Tibial nerve (tissue), 4 donors: ENCODE measurements at places on chromosomes 12 and 14.

DNA sequence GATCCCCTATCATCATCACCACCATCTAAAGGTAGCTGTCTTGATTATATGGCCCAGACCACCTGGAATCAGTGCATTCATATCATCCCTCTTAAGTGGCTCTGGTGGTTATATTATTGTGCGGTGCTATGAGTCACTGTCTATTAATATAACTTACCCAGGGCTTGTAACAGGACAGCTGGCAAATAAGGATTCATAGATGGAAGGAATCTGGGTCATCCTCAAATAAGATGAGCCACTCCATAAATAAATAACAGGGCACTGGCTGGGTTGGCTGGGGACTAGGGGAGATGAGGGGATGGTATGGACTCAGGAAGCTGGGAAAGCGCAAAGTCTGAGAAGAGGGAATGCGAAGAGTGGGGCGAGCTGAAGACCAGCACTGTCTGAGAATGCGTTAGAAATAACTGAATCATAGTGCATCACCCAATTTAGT is 216.1 kb downstream of the NUAK1 start:
- no peak for DNase-seq

- no peak for DNase-seq
Observed at GRCh38 chr14:75198291-75198933, 22.0 kb upstream of the TMED10 start.

DNA sequence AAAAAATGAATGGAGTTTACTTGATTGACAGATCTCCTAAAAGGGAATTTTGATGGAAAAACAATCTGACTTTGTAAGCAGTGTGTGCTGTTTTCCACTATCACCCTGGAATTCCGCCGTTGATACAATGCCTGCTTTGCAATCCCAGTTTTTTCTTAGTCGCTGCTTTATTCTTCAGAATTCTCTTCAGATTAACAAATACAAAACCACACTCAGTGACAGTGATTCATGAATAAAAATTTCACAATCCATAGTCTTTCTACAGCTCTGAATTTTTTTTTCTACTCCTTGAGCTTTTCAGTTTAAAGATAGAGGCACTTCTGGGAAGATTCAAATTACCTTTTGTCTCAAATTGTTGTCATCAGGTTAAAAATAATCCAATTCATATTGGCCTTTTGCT is 44.6 kb upstream of the KITLG start:
- no peak for DNase-seq

- DNase-seq = no peak
Observed at GRCh38 chr12:109900752-109901580, 892 bp downstream of the TCHP start.

DNA sequence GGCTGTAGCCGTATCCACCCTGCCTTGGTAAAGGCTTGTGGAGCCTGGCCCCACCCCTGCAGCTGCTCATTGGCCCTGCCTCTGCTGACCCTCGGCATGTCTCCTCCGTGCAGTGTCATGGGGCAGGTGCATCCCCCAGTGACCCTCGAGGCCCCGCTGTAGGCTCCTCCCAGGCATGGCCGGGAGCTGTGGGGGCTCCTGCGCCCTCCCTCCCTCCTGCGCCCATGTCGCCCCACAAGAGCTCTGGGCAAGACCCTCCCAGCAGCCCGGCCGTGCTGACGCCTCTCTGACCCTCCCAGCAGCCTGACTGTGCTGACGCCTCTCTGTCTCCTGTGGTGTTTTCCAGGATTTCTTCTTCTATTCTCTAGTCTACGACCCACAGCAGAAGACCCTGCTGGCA is 20.8 kb upstream of the CRIP2 start:
- DNase-seq = no peak

GRCh38 chr14:64196814-64197411 is 97.3 kb downstream of the ESR2 start:
- peak; percentile 12 for DNase-seq

GRCh38 chr14:105489542-105490266 is 1.3 kb upstream of the TEDC1 start:
- DNase-seq = peak; percentile 93

- DNase-seq = no peak
Observed at GRCh38 chr12:54879150-54879549, 24.8 kb downstream of the MUCL1 start.

DNA sequence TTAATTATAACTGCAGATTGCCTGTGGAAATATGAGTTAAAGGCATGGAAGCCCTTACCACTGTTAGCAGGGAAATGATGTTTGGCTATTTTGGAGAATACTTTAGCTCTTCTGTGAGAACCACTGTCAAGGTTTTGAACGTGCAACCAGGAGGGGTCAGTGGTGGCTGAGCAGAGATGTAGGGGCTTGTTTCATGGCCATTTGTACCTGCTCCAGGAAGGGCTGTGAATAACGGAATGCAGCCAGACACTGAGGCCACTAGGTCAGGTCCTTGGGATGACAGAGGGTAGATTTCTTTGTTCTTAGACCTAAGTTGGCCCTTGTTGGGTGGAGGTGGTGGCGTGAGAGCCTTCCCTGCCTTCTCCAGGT is 8.3 kb downstream of the TRAF3 start:
- DNase-seq = no peak

DNA sequence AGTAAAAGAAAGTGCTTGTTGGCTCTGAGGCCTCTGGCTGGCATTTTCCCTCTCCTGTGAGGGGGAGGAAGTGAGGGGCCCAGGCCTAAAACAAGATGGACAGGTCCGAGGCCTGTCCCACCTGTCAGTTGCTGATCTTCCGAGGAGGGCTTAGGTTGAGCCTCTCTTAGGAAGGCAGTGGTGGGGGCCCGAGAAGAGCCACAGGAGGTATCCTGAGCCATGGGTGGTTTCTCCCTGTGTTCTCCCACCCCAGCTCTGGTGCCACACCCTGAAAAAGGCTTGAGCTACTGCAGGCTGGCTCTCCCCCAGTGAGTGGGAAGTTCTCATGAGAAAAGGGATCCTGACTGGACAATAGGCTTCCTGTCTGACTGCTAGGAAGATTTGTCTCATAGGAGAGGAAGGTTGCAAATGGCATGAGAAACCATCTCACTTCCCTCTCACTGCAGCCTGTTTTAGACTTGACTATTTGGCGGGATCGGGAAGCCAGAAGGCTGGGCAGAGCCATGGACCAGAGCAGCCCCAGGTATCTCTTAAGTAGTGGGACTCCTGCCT is 72.1 kb upstream of the SRSF5 start:
- DNase-seq = no peak

GRCh38 chr12:127174881-127175280 is 1092.1 kb upstream of the TMEM132C start:
- DNase-seq = no peak

DNA sequence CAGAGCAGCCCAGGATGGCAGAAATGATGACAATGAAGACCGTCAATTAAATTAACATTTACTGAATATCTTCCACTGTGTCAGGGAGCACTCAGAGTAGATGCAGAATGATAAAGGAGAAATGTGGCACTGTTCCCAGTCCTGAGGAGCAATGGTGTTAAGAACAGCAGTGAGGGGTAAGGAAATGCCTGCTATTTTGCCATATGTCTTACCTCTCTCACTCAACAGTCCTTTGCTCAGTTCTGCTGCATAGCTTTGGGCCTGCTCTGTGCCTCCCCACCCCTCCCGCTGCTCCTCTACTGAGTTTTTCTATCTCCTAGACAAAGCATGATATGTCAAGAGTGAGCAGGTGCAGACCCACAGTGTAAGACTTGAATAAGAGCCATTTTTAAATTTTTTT is 318.8 kb downstream of the NAV3 start:
- DNase-seq = no peak

DNA sequence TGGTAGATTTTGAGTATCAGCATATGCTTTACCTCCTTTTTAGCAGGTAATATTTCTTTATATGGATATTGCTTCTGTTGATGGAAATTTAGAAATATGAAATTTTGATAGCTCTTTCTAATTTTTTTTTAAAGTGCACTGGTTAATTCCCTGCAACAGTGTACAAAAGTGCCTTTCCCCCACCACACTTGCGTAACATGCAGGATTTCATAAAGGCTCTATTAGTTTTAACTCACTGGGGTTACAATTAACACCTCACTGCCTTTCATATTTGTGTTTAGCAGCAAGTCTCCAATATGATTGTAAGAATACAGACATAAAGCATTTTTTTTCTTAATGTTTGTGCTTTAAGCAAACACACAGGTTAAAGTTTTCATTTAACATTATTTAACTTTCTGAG is 25.6 kb downstream of the MNAT1 start:
- DNase-seq = no peak
